ENCODE measurements at places on chromosomes 11 and 22.
A peak's percentile ranks its signal among the peaks of the same experiment; 100 is the strongest.

- no peak for DNase-seq
Observed at GRCh38 chr22:38782402-38783094, 11.4 kb downstream of the DNAL4 start.

DNA sequence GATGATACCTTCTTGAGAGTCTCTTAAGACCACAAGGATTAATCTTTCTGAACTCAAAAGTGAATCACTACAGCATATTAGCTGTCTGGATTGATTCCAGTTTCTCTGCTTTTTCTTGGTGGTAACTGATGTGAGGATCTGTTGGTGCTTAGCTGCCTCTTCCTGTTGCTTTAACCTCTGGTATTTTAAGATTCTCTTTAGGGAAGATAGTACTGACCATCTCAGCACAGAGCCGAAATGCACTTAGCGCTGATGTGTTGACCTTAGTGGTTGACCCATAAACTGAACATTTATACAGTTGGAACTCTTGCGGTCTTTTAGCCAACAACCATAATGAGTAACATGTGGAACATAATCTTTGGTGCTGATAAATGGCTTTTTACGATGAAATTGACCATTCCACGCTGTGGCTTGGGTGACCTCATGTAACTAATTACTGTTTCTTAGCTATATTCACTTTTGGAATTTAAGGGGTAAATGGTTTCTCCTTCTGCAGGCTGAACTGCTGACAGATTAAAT, 33.7 kb downstream of the APLP2 start:
- DNase-seq = no peak

GRCh38 chr11:127098684-127099083, 98.1 kb upstream of the KIRREL3 start:
- no peak for DNase-seq

GRCh38 chr22:41285441-41285819, 557 bp downstream of the RANGAP1 start:
- no peak for DNase-seq

- DNase-seq = peak; percentile 17
Observed at GRCh38 chr11:31480930-31481329, 28.5 kb downstream of the IMMP1L start.

GRCh38 chr11:70834277-70834940, 418.0 kb downstream of the SHANK2 start:
- no peak for DNase-seq

DNA sequence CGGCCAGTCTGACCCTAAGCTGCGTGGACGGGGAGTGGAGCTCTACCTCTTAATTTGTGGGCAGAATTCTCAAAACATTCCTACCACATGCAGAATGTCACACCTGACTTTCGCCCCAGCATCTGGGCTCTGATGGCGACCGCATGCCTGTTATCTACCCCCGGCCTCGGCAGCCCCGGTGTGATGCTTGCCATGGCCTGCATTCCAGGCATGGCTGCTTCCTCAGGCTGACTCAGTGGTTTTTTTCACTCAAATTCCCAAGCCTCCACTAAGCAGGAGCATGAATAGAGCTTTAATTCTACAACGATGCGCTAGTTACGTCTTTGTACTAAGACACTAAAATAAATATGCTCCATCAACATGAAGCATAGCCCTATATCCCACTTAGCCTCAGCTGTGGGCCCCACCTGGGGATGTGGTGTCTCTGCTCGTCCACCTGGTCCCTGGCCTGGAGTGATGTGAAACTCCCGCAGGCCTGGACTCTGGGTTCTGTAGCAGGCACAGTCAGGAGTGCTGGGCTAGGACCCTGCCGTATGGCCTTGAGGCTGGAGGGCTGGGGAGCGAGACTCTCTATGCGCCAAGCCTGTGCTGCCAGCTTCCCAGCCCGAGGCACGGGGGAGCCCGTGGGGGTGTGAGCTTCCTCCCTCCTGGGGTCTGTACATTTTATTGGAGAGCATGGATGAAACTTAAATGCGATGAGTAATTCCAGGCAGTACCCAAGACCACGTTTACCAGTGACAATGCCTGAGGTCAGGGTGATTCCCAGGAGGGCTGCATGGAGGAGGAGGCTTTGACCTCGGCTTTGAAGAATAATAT, 153.2 kb downstream of the CTTN start:
- DNase-seq = no peak

GRCh38 chr22:19918332-19919106, 23.1 kb upstream of the COMT start:
- DNase-seq = no peak

GRCh38 chr11:68412593-68413475, 47.7 kb upstream of the PPP6R3 start:
- no peak for DNase-seq

DNA sequence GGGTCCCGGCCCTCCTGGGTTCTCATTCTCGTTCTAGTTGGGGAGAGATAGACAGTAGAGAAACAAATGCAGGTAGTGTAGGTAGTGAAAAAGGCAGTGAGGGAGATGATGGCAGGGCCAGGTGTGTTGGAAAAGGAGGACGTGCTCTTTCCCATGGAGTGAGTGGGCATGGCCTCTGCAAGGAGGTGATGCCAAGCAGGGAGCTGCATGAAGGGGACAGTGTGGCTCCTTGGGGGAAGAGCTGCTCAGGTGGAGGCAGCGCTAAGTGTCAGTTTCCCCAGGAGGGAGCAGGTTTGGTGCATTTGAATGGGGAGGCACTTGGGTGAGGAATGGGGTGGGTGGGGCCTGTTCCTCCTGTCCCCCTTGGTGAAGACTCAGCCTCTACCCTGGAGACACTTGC, 22.2 kb downstream of the MCM5 start:
- no peak for DNase-seq

DNA sequence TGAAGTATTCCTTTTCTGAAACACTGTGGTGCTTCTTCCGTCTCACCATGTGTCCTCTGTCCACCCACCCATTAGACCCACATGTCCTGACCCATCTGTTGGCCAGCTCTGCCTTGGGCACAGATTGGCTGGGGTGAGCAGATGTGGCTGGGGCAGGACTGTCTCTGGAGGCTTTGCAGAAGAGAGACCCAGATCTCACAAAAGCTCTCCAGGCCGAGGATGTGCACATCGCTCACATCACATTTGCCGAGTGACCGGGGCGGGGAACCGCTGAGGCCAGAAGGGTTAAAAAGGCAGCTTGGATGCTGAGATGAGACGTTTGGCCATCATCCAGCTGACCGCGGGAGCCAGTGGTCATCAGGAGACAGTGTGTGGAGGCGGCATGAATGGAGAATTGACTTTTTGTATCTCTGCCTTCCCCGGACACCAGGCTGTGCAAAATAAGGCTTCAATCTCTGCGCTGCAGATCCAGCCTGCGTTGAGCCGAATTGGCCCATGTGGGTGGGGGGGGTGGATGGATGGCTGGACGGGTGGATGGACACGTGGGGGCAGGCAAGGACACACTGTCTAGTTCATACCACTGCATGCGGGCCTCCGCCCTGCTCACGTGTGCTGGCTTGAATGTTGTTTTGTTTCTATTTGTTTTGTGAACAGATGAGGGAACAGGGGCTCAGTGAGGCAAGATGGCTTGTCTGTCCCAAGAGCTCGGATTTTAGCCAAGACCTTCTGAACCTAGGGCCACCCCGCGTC, 6.1 kb downstream of the IFITM10 start:
- DNase-seq = peak; percentile 82

DNA sequence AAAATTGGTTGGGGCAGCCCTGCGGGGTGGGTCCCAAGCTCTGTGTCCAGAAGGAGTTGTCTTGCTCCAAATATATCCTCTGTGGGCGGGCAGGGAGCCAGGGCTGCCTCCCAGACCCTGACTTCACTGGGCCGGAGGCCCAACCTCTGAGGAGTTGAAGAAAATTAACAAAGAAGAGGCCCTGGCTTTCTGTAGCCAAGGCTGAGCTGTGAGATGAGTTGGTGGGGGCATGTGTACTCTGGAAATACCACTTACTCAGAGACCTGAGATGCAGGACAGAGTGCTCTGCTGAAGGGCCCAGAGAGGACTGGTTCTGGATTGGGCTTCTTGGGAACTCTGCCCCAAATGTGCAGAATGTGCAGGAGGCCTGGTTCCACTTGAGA, 96.3 kb downstream of the SWAP70 start:
- peak; percentile 51 for DNase-seq

DNA sequence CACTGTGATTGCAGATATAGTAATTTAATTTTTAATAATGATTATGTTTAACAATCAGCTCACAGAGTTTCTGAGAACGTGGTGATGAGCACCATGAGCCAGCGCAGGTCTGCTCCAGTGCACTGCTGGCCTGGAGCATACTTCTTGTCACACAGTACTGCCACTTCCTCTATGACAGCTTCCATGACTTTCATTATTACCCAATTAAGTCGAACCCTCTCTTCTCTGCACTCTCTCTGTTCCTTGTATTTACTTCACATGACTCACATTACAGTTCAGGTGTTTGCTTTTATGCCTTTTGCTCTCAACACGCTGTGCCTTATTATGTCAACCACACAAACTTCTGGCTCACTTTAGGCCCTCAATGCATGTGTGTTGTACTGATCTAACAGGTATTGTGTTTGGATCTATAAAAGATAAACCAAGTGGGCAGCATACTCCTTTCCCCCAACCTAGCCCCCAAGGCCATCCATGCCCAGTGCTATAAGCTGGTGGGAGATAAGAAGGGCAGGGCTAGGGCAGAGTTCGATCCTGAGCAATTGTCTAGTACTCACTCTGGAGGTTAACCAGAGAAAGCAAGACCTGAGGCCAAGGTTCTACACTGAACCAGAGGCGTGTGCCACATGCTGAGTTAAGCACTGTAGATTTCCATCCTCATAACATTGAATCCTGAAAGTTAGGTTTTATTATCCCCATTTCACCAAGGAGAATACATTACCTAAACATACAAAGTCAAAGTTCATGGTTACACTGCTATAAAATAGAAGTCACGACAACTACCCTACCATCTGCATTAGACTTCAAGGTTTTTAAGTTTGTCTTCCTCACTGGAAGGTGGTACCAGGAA, 356.5 kb downstream of the INSC start:
- DNase-seq = no peak

DNA sequence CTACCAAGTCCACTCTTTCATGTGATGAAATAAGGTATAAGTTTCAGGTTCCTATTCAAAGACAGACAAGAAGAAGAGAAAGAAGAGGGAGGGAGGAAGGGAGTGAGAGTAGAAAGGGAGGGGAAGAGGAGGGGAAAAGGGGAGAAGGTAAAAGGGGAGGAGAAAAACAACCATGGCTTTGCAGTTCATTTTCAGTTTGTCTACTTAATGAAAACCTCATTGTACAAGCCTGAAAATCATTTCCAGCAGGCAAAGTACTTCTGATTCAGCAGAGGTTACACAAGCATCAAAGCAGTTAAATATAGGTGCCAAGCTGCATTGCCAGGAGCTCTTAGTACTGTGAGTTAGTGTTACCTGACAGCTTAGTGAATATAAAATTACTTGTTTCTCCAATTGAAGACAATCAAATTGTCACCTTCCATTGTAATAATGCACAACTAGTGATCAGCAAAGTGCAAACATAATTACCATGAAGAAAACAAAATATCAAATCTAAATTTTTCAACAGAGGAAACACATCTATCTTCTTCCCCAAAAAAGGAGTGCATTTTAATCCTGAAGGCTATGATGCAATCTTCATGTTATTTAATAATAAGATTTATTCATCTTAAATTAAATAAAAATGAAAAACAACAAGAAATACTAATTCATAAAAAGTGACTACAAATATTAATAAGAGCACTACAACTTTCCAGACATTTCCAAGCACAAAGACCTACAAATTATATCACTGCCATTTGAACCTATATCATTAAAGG, 8.2 kb downstream of the SOX6 start:
- DNase-seq = no peak

DNA sequence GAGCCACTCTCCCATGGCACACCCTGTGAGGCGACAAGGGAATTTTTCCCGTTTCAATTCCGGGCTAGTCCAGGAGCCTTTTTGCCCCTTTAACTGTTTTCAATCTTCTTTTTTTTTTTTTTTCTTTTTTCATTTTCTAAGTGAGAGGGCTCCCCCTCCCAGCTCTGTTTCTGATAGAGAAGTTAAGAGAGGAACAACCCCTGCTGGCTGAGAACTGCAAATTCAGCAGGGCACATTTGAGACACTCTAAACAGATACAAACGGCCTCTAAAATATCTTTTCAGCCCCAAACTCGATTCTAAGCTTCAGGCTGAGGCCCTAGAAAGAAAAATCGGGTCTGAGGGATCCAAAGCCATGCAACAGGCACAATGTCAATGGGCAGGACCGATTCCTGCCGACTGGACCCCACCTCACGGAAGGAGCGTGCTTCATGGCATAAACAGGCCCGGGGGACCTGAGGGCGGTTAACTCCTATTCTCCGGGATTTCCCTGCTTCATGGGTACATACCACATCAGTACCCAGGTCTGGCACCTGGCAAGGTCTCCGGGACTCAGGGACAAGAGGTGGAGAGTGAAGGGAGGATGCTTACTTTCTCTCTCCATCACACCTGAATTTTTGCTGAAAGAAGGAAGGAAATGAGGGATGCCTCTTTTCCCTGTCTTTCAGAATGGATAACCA, 627.5 kb downstream of the BUD13 start:
- no peak for DNase-seq

GRCh38 chr22:27223317-27224177, 566.2 kb downstream of the MIAT start:
- DNase-seq = no peak

DNA sequence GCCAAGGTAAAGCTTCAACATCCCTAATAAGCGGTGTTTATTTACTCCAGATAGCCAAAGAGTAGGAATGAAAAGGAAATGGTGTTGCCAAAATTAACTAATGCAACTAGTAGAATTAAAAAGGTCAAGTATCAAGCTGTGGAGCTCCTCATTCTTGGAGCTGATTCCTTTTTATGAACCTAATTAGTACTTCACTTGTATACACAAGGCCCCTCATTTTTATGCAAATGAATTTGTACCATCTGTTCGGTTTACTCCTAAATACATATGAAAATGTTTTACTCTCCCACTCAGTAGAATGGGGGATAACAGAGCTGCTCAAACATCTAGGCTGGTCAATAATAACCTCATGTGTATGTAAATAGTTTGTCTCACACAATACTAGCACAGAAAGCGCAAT, 426.4 kb upstream of the LUZP2 start:
- DNase-seq = no peak

GRCh38 chr11:17531071-17531600, 13.1 kb downstream of the USH1C start:
- no peak for DNase-seq

DNA sequence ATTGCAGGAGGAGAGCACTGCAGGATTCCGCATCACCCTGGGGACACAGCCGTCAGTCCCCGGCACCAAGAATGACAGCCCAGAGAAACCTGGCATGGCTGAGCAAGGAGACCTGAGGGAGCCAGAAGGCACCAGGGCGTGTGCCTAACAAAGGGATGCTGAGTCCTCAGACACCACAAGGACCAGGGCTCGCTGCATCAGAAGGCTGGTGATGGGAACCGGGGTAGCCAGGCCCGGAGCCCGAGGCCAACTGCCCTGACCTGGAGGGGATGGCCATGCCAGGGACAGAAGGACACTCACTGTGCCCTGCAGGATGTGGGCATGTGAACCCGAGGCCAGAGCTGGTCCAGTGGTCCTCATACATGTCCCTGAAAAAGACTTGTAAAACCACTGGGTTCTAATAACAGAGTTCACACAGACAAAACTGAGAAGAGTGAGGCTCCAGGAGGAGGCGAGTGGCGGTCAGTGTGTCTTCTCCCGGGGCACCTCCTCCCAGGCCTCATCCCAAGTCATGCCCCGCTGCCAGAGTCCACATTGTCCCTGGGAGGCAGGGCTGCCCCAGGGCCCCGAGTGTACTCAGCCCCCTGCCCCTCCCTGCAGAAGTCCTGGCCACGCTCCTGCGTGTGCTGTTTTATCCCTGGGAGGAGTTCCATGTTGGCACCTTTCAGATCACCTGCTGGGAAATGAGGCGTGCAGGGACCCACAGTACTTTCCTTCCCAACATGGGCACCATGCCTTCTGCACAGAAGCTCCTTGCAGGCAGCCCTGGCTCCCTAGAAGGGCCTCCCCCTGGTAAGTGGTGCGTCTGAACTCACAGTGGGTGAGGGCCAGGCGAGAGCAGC, 42.5 kb downstream of the TBX1 start:
- DNase-seq = no peak

Data from foreskin melanocyte (primary cell).